ENCODE measurements at places on chromosomes 3 and 15. TPM values are rescaled to one million over a fixed set of nuclear protein-coding genes. Genes with fewer than 3 reads are reported as not detected.

The PARP3 gene
- polyA plus RNA-seq = 31.1 TPM

GRCh38 chr3:107555359-107555758 lies 32.6 kb downstream of the BBX start:
- no peak for DNase-seq

DNA sequence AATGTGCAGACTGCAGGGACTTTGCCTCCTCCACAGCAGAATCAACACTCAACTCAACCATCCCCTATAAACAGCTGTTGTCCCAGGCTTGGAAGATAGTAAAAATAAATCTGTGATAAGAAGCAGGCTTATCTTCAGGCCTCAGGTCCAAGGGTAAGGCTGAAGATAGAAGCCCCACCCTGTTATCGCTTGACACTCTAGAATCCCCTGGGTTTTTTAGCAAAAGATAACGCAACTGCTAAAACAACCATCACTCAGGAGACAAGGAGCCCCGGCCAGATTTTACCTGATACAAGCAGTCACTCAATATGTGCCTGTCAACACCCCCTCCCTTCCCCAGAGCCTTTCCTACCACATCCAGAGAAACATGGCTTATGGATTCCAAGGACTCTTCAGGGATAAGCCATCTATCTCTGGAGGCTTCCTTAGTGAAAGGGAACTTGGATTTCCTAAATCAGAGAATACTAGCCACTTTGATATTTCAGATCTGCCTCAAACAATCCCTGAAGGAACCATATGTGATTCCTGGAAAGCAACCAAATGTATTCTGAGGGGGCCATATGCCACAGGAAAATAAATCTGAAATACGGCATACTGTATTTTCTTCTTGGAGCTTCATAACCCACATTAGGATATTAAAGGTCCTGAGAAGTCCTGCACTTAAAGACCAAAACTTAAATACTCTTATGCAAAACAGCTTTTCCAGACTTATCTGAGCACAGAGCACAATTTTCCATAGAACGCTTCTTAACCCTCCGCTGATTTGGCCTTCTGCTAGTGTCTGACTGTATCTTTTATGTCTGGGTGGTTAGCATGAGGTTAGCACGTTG lies 60.4 kb downstream of the LYZL4 start:
- DNase-seq = no peak

DNA sequence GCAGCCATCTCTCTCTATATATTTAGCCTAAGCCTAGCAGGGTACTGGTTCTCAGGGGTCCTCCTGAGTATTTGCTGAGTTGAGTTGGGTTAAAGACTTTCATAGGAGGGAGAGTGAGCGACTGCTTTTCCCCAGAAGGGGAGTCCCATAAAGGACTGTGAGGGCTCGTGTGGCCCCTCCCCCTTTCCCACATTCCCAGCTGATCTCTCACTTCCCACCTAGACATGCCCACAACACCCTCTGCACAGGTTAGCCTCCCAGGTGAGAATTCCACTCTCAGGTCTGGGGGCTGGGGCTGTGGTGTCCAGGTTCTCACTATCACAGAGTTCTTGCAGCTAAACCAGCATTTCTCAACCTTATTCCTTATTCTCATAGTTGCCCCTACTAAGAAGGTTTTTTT lies 15.8 kb downstream of the EPHB1 start:
- no peak for DNase-seq

DNA sequence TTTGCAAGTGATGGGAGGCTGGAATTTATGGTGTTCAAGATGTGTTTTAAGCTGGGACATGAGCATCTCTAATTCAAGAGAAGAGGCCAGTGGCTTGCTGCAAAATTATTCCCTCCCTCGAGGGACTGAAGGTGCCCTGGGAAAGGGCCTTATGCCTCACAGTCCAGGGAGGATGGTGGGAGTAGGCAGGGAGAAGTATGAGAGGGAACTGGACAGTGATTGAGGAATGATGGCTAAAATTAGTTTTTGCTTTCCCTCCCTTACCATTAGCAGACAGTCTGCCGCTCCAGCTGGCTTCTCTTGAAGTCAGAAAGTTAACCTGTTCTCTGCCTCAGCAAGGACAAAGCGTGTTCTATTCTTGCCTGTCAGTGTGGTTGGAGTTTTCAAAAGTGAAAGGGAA lies 139.8 kb upstream of the SEMA6D start:
- DNase-seq = peak; percentile 23

- no peak for DNase-seq
Measured at GRCh38 chr3:143839980-143840379, 8.3 kb downstream of the SLC9A9 start.

GRCh38 chr3:115761927-115762305 lies 138.6 kb downstream of the GAP43 start:
- no peak for DNase-seq

DNA sequence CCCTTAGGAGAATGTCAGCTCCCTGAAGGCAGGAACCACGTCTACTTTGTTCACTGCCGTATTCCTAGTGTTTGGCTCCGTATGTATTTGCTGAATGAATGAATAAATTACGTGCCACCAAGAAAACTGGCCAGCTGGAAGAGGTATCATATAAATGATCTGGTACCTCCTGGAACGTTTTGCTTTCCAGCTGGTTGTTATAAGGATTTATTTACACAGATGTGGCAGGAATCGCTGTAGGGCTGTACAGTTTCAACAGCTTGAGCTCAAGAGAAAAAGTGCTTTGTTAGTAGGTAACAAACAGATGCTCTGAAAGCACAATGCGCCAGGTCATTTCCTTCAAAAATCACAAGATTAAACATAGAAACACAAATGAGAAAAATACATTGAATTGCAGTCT lies 108.8 kb upstream of the ATP2B2 start:
- DNase-seq = peak; percentile 49

GRCh38 chr3:13525827-13526625 lies 22.9 kb upstream of the FBLN2 start:
- no peak for DNase-seq

DNA sequence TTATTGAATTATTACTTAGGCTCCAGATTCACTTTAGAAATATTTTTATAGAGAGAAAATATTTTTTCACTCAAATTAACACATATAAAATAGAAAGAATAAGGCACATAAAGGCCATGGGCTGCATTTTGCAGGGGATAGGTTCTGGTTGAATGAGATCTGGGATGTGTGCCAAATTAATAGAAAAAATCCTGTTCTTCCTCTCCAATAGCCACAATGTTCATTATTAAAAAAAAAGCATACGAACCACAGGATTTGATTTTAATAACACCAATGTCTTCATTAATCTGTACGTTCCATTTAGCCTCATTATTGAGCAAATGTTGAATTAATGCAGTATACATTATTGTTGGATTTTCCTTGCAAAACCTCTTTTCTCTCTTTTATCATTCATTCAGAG lies 622.8 kb upstream of the AGTR1 start:
- peak; percentile 28 for DNase-seq

DNA sequence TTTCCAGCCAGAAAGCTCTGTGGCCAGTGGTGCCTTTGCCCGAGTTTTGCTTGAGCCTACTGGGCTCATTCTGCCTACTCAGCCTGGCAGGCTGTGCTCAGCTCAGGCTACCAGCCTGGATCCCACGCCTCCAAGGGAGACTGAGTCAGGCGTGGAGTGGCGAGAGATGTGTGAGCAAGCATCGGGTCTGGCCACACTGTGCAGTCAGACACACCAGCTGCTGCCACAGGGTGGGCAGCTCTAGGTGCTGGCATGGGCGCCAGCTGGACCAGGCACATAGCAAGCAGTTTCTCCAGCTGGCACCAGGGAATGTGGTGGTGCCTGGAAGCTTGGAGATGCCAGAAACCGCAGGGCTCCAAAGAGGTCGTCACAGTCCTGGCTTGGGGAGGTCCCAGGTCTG lies 498.5 kb upstream of the CNTN4 start:
- DNase-seq = no peak

GRCh38 chr3:71372911-71373637 lies 210.5 kb downstream of the FOXP1 start:
- DNase-seq = no peak

GRCh38 chr3:69204315-69204957 lies 82.0 kb upstream of the LMOD3 start:
- DNase-seq = no peak

Measured in SK-N-SH (cell line).